ENCODE measurements at places on chromosomes 7 and 10. TPM values are rescaled to one million over a fixed set of nuclear protein-coding genes. Genes with fewer than 3 reads are reported as not detected.

- no peak for DNase-seq
These were observed 716.6 kb upstream of the FZD8 start for GRCh38 chr10:36358736-36359135.

DNA sequence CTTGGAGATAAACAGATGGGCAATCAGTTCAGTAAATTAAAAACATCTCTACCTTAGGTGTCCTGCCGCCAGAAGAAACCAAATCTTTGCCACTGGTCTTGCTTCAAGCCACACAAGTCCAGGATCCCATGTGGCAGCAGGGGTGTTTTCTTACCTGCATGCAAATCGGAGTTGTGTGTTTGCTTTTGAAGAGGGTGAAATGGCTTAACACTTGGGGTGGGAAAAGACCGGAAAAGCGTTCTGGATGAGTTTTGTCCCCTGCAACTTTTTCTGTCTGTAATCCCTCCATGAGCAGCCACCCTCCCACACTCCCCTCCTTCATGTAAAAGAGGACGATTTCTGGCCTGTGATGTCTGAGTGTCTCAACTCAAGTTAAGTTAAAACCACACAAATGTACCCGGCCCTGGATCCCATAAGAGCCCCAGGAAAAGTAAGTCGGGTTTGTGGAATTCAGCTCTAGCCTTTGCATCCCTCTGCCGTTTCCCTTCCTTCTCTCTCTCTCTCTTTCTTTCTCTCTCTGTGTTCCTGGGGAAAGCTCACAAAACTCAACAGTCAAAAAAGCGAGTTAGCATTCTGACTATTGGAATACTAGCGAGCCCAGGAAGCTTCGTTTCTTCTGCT, 178.5 kb downstream of the TCF7L2 start:
- DNase-seq, result no peak

GRCh38 chr7:117023325-117023854, 70.1 kb downstream of the ST7 start:
- no peak for DNase-seq

- DNase-seq, result no peak
These were observed 84.6 kb downstream of the CABCOCO1 start for GRCh38 chr10:61747307-61747706.

DNA sequence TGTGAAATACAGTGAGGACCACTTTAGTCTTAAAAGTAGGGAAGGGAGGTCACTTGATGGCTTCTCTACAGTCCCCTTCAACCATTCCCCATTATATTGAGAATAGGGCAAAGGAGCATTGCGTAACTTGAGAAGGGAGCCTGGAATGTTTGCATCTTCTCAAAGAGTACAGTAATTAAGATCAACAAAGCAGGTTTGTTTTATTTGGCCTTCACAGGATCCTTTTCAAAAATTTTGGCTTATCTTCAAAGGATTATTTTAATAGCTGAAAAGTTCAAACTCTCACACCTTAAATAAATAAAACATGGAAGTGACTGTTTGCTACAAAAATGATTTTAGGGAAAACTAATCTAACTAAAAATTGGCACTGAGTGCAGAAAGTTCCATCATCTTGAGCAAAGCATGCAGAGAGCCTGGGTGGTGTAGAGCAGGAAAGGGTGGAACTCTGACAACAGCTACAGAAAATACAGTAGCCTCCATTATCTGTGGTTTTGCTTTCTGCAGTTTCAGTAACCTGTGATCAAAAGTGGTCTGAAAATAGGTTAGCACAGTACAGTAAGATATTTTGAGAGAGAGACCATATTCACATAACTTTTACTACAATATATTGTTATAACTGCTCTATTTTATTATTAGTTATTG, 214.0 kb downstream of the MDFIC start:
- no peak for DNase-seq

GRCh38 chr10:84683550-84683949, 355.2 kb downstream of the CCSER2 start:
- no peak for DNase-seq

GRCh38 chr10:69073736-69074364, 14.1 kb upstream of the SRGN start:
- no peak for DNase-seq

DNA sequence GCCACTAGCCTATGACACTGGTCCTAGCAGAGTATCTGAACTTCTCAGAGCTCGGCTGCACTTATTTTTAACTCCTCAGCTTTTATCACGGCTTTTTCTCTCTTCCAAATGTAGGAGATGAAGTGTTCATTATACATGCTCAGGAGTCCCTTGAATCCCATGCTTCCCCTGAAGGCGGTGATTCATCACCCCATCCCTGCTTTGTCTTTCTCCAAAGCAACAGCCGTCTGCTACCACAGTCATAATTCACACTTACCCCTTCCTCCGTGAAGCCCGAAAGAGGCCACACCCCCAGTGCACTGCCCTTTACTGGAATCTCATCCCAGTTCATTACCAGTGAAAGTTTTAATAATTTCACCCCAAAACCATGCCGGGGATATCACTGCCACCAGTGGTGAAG, 301.5 kb upstream of the SHH start:
- DNase-seq, result peak; percentile 30

DNA sequence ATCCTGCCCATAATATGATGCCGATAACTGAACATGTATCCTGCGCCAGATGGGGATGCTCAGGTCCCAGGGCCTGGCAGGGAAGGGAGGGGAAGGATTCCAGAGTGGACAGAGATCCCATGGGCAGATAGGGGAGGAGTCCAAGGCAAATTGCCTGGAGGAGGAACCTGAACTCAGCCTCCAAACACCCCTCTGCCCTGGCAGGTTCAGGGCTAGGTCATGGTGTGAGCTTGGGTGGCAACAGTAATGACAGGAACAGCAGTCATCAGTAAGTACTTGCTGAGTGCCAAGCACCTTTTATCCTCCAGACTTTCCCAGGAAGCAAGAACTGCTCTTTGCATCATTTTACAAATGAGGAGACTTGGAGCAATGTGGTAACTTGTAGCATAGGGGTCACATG, 3.8 kb upstream of the PALD1 start:
- no peak for DNase-seq

DNA sequence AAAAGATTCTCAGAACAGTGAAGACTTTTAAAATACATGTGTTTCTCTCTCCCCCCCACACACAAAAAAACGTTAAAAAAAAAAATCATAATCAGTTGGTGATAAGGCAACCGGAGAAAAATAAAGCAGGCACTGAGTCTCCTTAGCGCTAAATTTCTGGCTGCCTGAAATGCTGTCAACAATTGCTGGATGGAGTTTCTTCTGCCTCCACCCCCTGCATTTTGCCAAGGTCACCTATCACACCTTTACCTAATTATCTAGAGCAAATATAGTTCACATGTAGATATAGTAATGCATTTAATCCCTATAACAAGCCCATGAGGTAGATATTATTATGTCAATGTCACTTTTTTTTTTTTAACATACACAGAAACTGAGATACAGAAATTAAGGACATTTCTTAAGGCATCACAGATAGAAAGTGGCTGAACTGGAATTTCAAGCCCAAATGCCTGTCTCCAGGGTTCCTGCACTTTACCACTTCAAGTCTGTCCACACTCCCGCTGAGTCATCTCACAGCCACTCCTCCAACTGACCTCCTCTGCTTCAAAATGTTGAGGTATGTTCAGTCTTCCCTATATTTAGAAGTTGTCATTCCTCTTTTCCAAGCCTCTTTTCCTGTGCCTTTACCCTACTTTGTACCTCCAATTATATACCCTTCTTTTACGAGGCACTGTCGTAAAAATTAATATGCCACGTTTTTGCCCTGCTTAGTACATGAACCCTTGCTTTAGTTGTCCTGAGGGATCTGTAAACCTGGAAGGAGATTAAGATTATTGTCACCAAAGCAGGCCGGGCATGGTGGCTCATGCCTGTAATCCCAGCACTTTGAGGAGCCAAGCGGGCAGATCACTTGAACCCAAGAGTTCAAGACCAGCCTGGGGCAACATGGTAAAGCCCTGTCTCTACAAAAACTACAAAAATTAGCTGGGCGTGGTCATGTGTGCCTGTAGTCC, 72.8 kb upstream of the MPP7 start:
- peak; percentile 79 for DNase-seq

DNA sequence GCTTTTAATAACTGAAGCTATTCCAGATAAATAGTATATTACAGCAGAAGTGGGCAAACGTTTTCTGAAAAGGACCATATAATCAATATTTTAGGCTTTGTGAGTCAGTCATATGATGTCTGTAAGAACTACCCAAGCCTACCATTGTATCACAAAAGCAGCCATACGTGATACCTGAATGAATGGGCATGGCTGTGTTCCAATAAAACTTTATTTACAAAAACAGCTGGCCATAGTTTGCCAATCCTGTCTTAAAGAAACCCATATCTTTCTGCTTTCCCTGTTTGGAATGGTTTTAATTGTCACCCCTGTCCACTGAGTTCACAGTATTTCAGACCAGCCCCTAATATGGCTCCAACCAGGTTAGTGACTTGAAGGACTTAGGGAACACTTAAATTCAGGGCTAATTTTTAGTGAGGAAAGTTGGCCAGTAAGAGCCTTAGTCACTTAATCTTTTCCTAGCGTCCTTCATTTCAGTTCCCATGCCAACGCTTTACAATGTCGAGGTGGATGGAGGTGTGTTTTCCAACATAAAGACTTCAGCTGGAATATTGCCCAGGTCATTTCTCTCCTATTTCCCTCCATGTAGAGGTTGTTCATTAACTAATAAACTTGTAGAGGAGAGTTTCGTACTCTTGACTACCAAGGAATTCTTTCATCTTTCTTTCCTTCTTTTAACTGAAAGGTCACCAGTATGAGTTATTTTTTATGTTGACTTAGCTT, 184.5 kb downstream of the TRIL start:
- no peak for DNase-seq

GRCh38 chr10:124425227-124425962, 6.7 kb upstream of the OAT start:
- DNase-seq, result no peak

DNA sequence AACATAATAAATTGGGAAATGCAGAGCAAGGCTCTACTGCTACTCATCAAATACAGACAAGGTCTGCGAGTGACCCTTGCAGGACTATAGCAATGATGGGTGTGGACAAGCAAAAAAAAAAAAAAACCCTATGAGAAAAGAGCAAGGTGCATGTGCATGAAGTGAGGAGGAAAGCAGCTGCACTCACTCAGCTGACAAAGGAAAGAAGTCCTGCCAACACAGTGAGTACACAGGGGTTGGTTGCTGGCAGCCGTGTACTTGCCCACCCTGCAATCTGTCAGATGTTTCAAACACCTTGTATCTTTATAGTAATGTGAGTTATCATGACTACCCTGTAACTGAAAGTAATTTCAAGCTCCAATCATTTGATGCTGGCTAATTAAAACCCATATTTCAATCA, 20.5 kb downstream of the CHCHD3 start:
- DNase-seq, result no peak

DNA sequence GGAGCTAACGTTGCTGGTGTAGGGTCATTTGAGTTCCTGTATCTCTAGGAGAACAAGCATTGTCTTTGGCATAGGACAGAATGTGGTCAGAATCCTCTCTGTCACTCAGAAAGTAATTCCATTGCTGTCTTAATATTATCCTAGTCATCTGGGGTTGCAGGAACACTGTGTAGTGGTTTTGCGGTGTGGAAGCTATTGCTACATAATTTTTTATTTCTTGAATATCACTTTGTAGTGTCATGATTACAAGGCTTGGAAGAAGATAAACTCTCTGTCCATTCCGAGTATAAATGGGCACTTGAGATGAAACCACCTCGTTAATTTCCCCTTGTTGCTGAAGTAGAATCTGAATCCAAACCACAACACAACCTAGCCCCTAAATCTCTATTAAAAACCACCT, 919.2 kb downstream of the LRMDA start:
- DNase-seq, result peak; percentile 76

GRCh38 chr10:21212348-21212747, 313.1 kb downstream of the SKIDA1 start:
- no peak for DNase-seq

- DNase-seq, result peak; percentile 35
These were observed 5.1 kb downstream of the PRLHR start for GRCh38 chr10:118590334-118590733.

DNA sequence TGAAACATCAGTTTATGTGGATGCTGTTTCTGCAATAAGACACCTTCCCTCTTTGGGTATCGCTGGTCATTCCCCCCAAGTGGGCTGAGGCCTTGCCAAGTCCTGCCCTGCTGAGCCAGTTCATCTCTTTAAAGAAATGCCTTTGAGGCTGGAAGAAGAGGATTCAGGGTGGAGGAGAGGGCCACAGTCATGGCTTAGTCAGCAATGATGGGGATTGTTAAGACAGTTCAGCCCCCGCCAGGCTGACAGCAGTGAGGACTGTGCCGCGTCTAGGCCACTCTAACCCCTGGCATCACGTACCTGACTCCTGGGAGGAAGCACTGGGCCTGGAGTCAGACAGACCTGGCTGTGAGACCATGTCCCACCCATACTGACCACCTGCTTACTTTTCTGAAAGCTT, 48.3 kb downstream of the PNLIPRP2 start:
- no peak for DNase-seq

GRCh38 chr10:37855636-37856035, 1.8 kb downstream of the ZNF248 start:
- DNase-seq, result no peak

- no peak for DNase-seq
These were observed 180.9 kb downstream of the ZNF438 start for GRCh38 chr10:30850776-30851175.

DNA sequence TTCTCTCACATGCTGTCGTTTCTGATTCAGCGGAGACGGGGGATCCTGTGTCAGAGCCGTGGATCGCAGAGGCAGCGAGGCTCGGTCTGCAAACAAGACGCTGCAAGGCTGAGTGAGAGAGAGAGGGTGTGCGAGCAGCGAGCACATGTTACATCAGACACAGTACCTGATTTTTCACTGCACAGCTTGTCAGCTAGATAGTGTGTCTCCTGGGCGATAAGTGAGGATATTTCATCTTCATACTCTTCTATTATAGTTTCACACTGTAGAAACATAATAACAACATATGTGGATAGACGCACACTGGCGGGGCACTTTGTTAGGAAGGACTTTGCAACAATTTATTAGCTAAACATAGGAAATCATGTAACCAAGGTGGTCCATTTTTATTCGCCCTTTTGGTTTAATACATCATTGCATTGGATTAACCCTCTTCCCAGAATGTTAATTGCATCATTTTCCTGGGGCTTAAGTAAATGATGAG, 39.5 kb downstream of the CNPY1 start:
- no peak for DNase-seq

GRCh38 chr10:77834943-77835668, 91.4 kb downstream of the DLG5 start:
- DNase-seq, result no peak

GNAT3 gene
- total RNA-seq, result not detected

HMX2 gene
- total RNA-seq, result not detected

ZNF862 gene
- 3.7 TPM for total RNA-seq

CTBP2 gene
- 35.5 TPM for total RNA-seq

MBL2 gene
- total RNA-seq, result not detected

FAM221A gene
- total RNA-seq, result 16.6 TPM

GRID2IP gene
- 0.22 TPM for total RNA-seq

NFE2L3 gene
- 104 TPM for total RNA-seq

LLCFC1 gene
- total RNA-seq, result not detected

CYP17A1 gene
- not detected for total RNA-seq

C1QL3 gene
- not detected for total RNA-seq

GCK gene
- not detected for total RNA-seq

EBLN1 gene
- not detected for total RNA-seq

Measured in A172 (cell line).